ENCODE measurements at places on chromosomes 5 and 9. TPM values are rescaled to one million over a fixed set of nuclear protein-coding genes. Genes with fewer than 3 reads are reported as not detected.

DNA sequence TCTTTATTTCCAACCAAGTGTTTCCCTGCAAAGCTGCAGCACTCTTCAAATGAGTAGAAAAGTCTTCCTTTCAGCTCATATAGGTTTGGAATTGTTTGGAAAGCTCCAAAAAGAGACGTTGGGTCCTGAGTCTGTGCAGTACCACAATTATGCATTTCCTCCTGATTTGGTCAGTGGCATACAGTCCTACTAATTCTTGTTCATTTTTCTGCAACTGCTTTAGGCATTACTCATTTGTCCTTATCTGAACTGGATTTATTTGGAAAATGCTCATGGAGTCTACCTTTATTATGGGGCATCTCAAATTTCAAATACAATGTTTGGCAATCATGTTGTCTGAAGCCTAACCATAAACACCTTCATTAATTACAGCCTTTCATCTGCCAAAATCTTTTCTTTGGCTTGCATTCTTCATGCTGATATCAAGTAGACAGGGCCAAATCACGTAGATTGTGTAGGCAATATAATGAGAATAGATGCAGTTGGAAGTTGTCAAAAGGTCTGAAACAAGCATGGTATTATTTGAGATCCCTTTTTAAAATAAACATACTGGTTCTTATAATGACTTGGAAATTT lies 232.8 kb downstream of the TLE1 start:
- no peak for DNase-seq

GRCh38 chr5:40428126-40428525 lies 251.6 kb upstream of the PTGER4 start:
- DNase-seq, result no peak

GRCh38 chr9:81411961-81412360 lies 277.4 kb downstream of the TLE1 start:
- no peak for DNase-seq

The RLN1 gene
- 3.5 TPM for total RNA-seq

The ESM1 gene
- total RNA-seq, result 0.43 TPM

The DRD1 gene
- not detected for total RNA-seq

The CATSPER3 gene
- 0.93 TPM for total RNA-seq

The NANS gene
- total RNA-seq, result 21.7 TPM

Data from T-cell (primary cell).